ENCODE measurements at places on chromosomes 11 and 22. TPM values are rescaled to one million over a fixed set of nuclear protein-coding genes. Genes with fewer than 3 reads are reported as not detected.

Gene SHANK2
- not detected for total RNA-seq

- no peak for DNase-seq
These were observed 636 bp upstream of the PHOX2A start for GRCh38 chr11:72244361-72245262.

GRCh38 chr11:17915500-17916143 is 97.2 kb downstream of the SERGEF start:
- no peak for DNase-seq

Gene SNU13
- 246 TPM for total RNA-seq

GRCh38 chr11:45272701-45273100 is 13.4 kb downstream of the SYT13 start:
- no peak for DNase-seq

DNA sequence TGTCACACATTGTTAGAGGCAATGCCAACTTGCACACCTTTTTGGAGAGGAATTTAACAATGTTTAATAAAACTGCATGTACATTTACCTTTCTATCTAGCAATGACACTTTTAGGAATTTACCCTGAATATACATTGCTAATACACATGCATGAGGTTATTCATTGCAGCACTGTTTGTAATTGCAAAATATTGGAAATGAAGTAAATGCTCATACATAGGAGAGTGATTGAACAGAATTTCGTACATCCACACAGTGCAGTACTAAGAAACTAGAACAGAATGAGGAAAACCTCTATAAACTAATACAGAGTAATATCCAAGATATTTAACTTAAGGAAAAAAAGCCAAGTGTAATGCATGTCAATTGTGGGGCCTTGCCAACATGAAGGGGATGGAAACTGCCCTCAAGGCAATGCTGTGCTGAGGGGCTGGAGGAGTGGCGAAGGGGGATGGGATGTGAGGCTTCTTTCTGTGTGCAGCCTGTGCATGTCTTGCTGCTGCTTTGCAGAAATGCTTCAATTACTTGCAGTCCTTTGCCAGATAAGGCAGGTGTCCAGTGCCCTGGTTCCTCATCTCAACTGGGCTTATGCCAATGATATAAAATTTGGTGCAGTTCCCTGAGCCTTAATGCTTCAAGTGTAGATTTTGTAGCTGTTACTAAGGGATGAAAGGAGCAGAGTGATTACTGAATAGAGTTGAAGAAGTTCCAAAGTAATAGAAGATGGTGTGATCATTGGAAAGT is 96.1 kb downstream of the GRIA4 start:
- DNase-seq: no peak

GRCh38 chr11:69868006-69868810 is 49.0 kb upstream of the FGF3 start:
- DNase-seq: no peak

DNA sequence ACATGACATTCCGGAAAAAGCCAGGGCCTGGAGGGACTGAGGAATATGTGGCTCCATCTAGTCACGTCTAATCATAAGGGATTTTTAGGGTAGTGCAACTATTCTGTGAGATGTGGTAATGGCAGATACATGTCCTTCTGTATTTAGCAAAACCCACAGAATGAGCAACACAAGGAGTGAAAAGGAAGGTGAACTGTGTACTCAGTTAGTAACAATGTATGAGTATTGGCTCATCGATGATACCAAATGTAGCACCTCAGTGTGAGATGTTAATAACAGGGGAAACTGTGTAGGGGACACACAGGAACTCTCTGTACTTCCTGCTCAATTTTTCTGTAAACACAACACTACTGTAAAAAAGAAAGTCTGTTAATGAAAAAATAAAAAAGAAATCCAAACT is 42.0 kb upstream of the CARS1 start:
- no peak for DNase-seq

Gene XKR3
- total RNA-seq: not detected

DNA sequence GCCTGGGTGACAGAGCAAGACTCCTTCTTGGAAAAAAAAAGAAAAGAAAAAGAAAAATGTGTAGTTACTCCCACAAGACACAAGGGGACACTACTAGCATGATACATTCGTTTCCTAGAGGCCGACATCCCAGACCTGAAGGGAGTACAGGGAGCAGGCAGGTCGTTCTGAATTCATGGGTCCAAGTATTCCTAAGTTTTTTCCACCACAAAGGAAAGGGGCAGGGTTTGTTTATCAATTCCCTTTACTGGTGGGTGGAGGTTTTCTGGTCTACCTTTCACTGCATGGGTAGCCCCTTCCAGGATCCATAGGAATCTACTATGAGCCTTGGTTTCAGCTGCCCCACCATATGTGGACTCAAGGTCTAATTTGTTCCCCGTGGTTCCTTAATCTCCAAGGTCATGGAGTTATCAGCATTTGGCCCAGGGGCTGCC is 11.8 kb downstream of the TIGD3 start:
- DNase-seq: peak; percentile 80

DNA sequence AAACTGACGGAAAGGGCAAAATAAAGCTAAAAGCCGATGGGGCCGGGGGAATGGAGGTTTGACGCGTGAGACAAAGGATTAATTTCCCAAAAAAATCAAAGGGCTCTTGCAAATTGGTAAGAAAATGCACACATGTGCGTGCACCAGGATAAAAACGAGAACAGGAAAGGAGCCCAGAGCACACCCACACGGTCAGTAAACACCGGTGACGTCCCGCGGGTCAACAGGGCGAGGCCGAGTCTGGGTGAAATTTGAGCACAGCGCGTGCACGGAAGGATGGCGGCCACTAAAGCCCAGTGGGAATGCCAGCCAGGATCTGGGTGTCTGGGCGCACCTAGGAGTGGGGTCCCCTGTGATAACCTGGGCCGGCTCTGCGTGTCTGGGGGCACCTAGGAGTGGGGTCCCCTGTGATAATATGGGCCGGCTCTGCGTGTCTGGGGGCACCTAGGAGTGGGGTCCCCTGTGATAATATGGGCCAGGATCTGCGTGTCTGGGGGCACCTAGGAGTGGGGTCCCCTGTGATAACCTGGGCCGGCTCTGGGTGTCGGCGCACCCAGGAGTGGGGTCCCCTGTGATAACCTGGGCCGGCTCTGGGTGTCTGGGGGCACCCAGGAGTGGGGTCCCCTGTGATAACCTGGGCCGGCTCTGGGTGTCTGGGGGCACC is 44.4 kb downstream of the BRSK2 start:
- DNase-seq: no peak

DNA sequence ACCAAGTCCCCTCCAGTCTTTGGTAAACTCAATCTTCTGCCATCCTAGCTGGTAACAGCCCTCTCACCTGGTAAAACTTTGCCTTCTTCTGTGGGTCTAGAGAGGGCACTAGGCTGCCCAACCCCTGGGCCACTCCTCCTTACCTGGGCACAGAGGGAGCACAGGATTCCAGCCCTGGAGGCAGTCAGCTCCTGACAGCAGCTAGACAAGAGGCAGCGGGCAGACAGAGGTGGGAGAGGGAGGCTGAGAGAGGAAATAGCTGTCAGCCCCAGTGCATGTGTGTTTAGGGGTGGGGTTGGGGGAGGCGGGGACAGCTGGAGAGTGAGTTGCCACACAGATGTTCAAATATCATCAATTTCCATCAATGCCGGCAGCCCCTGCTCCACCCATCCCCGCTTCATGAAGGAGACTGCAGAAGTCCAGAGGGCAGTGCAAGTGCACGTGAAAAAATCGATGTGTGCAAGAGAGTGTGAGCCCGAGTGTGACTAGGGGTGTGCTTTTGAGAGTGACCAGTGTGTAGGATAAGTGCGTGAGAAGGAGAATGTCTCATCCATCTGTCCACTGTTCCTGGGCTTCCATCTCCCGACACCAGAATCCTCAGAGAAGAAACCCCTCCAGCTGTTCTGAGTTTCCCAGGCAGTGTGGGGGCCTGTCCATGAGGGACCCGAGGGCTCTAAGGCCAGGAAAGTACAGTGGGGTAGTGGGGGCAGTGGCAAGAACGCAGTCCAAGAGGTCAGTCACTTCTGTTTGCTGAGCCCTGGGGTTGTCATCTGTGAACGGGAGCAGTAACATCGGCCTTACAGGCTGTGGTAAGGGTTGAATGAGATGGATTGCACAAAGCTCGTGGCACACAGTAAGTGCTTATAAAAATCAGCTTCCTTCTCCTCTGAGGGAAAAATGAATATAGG is at the start of gene PTGDR2:
Gene PTGDR2 (minus strand): TSS at position 225 of the 908 bp plus-strand sequence. CDS start 2,228 bp downstream, outside the sequence.
- no peak for DNase-seq

GRCh38 chr11:129815596-129816461 is at the start of gene TMEM45B:
Gene TMEM45B (plus strand): TSS chr11:129815848. CDS start chr11:129852483, 36,635 bp downstream.
- no peak for DNase-seq

Gene OR52I1
- not detected for total RNA-seq

GRCh38 chr22:39518144-39518786 is 2.1 kb upstream of the ATF4 start:
- DNase-seq: no peak

- DNase-seq: no peak
These were observed 145.0 kb downstream of the KIRREL3 start for GRCh38 chr11:126855536-126855935.

Gene PVALB
- not detected for total RNA-seq

- no peak for DNase-seq
These were observed 50.3 kb downstream of the MICAL3 start for GRCh38 chr22:17974087-17974486.

DNA sequence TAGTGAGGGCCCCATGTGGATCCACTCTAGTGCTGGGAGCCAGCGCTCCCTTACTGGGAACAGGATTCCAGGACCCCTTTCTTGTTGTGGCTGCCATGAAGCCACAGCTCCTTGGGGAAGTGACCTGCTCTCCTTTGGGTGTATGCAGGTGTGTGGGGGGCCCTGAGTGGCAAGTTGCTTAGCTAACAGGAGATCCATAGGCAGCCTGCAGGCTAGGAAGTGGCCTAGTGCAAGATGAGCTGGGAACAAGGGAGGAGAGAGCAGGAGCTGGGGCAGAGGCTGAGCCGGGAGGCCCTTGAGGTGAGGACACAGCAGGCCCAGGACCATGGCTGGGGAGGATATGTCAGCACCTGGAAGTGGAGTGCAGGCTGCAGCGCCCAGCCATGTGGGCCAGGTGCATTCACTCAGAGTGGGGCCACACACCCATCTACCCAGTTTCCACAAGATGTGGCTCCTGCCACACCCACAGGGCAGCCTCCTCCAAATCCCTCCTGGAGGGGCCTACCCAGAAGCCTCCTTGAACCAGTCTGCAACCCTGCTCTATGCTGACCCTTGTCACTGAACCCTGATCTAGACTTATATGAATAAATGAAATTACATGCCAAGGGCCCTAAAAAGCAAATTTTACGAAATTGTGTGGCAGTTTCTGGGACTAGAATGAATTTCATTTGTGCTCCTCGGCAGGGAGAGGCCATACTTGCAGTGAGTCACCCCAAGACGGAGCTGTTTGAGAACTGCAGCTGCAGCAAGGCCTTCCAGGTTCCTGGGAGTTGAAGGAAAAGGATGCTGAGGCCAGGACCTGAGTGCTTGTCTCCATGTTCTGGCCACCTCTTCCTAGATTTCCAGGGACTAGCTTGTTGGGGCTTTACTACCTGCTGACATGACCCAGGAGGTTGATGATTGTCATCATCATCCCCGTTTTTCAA is 3.2 kb downstream of the THAP7 start:
- DNase-seq: no peak

DNA sequence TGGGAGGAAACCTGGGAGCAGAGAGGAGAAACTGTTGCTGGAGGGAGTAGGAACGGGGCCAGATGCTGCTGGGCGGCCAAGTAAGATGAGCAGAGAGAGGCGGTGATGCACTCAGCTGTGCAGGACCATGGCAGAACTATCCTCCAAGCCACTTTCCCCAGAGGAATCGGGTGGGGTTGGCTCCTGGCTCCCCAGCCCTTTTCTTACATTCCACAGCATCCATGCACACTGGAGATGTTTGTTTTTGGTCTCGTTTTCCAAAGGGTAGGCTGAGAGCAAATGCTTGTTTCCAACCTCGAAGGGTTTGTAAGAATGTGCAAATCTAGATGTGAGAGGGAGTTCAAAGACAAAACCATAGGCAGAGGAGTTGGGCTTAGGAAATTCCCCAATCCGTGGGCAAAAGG is 73.2 kb downstream of the DBX1 start:
- DNase-seq: no peak

Gene FAU
- total RNA-seq: 1,401 TPM

Gene HORMAD2
- not detected for total RNA-seq

All from OCI-LY7 (cell line).